ENCODE measurements at places on chromosomes 12 and 14.

DNA sequence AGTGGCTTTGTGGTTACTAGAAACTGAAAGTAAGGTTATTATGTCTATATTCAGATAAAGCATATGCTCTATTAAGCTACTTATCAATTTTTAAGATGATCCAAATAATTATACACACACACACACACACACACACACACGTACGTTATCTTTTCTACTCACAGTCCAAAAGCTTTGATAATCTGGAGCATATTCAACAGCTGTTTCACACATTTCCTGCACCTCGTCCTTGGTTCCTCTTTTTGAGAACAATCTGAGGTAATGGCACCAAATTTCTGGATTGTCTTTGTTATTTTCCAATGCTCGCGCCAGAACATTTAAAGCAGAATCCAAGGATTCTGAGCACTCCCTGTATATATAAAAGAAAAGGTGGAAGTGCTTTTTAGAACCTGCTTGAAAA is 37.5 kb downstream of the ZFC3H1 start:
- peak; percentile 76 for DNase-seq

- no peak for DNase-seq
Measured at GRCh38 chr14:75370416-75371205, 57.2 kb upstream of the JDP2 start.

- peak; percentile 72 for DNase-seq
Measured at GRCh38 chr12:132858718-132859266, 28.6 kb downstream of the CHFR start.

DNA sequence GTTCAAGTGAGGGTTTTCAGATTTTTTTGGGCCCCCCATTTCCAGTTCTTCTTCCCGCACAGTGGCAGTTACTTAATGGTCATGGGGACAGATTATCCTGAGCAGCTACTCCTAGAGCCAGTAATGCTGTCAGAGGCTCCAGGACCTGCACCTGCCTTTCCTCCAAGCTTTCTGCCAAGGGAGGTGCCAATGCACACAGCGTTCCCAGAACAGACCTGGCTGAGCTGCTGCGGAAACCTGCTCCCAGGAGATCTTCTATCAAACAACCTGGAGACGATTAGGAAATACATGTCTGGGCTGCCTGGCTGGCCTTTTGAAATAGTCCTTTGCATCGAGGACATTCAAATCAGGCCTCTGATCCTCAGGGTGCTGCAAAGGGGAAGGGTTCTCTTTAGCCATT is 120.9 kb downstream of the SLC8A3 start:
- no peak for DNase-seq

DNA sequence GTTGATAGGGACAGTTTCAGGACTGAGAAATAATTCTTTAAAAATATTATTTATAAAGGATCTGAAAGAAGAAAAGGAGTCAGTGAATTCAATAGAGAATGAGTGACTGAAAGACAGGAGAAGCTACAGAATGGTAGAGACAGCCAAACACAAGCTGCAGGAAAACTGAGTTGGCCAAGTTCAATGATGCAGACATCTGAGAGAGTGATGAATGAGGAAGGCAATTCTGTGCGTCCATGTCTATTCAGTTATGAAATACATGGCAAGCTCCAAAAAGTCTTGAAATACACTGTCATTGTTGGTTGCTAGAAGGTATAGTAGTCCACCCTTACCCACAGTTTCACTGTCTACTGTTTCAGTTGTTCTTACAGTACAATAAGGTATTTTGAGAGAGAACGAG is 6.8 kb downstream of the LRRC74A start:
- DNase-seq: no peak

DNA sequence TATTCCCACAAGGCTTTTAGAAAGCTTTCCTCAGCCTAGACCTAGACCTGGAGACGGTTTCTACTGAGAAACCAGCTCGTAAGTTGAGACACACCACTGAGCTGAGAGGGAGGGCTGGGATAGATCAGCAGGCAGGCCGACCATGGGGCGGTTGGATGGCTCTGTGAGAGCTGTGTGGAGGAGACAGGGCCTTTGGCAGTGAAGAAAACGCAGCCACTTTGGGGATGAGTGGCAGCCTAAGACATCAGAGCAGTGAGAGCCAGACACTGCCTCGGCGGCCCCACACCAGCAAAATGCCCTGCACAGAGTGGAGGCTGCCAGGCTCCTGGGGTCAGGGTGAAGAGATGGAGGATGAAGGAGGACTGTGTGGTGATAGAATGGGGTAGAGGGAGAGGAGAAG is 46.0 kb downstream of the CACNA2D4 start:
- DNase-seq: no peak

GRCh38 chr14:22737052-22737451 is 29.4 kb upstream of the OXA1L start:
- DNase-seq: no peak

DNA sequence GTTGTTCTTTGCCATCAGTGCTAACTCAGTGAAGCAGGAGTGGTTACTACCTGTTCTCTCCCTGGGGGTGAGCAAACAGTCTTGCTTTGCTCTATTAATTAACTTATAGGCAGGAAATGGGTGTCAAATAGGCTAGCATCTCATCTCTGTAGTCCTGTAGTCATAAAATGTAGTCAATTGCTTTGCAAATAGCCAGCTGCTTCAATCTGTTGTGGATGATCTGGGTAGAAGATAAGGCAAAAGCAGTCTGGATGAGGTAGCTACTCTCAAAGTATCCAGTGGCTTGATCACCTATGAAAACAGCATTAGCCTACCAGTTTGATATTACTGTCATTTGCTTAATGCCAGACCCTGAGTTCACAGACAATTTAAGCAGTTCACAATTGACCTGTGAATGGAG is 369.0 kb upstream of the TMTC1 start:
- no peak for DNase-seq

DNA sequence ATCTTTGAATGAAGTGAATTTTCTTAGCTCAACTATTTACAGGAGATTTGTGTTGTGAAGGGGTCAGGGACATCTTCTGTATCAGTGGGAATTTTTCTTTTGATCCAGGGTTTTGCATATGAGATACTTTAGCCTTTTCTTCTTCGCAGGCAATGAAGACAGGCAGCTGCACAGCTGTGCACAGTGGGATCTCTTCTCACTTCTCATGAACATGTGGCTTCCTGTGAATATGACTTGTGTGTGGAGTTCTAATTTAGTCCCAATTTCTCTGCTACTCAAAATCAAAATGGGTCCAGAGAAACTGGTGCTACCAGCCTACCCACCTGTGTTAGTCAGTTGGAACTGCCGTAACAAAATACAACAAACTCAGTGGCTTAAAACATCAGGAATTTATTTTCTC is 37.8 kb downstream of the ARF6 start:
- DNase-seq: no peak

DNA sequence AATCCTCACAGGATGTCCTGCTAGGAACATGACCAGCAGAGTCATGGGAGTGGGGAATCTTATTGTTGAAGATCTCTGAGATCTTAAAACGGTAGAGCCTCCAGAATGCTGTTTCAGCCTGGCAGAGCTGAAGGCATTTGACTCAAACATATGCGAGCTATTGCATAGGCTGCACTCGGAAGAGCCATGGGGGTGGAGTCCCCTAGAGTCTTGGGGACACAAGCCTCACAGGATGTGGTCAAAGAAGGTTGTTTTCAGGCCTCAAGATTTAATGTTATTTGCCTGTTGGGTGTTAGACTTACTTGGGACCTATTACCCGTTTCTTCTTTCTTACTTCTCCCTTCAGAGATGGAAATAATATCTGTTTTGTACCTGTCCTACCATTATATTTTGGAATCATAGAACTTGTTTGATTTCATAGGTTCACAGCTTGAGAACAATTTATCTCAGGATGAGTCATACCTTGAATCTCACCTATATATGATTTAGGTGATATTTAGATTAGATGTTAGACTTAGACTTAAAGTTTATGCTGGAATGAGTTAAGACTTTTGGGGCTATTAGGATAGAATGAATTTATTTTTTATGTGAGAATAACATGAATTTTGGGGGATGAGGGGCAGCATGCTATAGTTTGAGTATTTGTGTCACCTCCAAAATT is 172.2 kb upstream of the ATP2B1 start:
- peak; percentile 3 for DNase-seq

- no peak for DNase-seq
Measured at GRCh38 chr12:18382236-18382885, 121.0 kb downstream of the PIK3C2G start.

GRCh38 chr12:16600525-16600924 is 5.4 kb downstream of the LMO3 start:
- DNase-seq: no peak

DNA sequence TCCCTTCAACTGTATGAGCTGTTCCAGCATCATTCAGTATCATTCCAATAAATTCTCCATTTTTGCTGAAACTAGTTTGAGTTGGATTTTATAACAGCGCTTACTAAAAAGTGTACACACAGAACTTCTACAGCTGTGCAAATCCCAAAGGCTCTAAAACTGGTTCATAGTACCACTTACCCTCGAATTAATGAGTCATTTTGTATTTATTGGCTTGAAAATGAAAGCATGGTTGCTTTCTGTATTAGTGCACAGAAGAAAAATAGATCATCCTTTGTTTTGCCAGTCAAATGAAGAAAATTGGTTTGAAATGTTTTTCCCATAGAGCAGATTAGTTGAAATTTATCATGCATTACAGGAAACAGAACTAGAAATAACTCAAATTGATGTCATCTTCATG is 268.3 kb upstream of the CPNE8 start:
- no peak for DNase-seq

DNA sequence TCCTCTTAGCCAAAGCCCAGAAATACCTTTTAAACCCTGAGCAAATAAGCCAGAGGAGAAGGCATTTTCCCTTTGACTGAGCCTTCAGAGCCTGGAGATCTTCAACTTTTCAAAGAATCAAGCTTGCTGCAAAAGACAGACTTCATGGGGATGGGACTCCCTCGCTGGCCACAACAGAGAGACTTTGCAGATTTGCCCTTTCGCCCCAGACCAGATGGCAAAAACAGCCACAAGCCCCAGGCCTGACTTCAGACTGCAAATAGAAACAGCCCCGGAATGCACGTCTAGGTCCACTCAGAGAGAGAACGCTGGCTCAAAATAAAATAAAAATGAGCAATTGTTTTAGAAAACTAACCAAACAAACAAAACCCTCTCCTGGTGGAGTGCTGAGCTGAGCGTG is 114.6 kb upstream of the MED13L start:
- no peak for DNase-seq

GRCh38 chr12:99713946-99714520 is 66.5 kb downstream of the GARIN6 start:
- DNase-seq: no peak

DNA sequence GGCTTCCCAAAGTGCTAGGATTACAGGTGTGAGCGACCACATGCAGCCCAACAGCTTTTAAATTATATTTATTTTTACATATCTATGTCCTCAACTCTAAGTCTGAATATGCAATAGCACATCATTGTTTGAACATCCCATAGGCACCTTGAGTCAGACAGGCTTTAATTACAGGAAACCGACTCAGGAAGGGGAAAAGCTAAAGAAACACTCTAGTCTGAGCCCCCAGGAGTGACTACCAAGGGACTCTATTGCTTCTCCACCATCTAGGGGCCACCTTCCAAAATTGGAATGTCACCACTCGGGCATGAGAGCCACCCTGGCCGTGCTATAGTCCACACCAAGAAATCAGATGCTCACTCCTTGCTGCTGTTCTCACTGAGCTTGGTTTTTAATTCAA is 14.0 kb upstream of the MFAP5 start:
- DNase-seq: no peak

GRCh38 chr12:25585021-25585523 is 32.0 kb upstream of the LMNTD1 start:
- DNase-seq: no peak

DNA sequence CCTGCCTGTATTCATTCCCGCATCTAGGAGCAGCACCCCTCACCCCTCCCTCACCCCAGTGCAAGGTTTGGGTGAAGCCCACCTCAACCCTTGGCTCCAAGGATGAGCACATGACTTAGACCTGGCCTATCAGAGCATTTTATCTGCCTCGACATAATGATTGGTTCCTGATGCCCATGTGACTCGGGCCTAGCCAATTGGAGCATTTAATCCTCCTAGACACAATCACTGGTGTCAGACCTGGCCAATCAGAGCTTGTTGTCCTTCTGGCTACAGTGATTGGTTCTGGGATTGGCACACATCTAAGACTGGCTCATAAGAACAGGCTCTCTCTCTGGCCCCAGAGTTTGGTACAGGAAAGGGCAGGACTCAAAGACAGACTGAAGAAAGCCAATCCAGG is 73.1 kb upstream of the MYL2 start:
- DNase-seq: no peak

DNA sequence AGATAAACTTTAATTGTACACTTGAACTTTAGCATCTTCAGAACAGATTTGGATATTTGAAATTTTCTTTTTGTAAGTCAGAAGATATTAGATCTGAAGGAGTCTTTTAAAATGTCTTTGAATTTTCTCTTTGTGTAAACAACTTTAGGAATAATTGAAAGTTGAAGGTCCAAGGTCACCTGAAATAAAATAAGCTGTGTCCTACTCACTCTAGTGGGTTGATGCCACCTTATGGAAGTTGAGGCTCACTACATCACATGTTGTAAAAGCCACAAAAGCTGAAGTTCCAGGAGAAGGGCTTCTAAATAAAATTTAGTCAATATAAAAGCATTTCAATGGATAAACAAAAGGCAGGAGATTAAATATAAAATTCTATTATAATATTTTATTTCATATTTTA is 122.0 kb upstream of the ATXN7L3B start:
- DNase-seq: peak; percentile 29

GRCh38 chr12:68910128-68910527 is 22.8 kb downstream of the CPM start:
- no peak for DNase-seq

- DNase-seq: no peak
Measured at GRCh38 chr12:114302606-114303315, 103.2 kb downstream of the TBX5 start.

GRCh38 chr14:24379907-24380730 is 12.1 kb downstream of the NFATC4 start:
- DNase-seq: no peak

GRCh38 chr12:8912914-8913313 is 1.4 kb upstream of the PHC1 start:
- DNase-seq: peak; percentile 29
